ENCODE measurements at places on chromosomes 2 and 18. TPM values are rescaled to one million over a fixed set of nuclear protein-coding genes. Genes with fewer than 3 reads are reported as not detected.

DNA sequence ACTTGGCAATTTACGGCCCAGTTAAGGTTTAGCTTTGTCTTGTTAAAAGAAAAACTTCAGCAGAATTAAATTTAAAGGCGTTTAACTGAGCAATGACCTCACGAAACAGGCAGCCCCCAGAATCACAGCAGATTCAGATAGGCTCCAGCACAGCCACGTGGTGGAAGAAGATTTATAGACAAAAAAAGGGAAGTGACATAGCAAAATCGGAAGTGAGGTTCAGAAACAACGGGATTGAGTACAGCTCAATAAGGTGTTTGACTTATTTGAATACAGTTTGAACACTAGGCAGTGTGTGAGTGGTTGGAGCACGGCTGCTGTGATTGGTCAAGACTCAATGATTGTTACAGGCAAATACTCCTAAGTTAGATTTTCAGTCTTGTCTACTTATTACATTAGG lies 79.8 kb downstream of the MOGAT1 start:
- no peak for DNase-seq

- DNase-seq: peak; percentile 12
Observed at GRCh38 chr2:1528273-1529064, 115.2 kb downstream of the TPO start.

DNA sequence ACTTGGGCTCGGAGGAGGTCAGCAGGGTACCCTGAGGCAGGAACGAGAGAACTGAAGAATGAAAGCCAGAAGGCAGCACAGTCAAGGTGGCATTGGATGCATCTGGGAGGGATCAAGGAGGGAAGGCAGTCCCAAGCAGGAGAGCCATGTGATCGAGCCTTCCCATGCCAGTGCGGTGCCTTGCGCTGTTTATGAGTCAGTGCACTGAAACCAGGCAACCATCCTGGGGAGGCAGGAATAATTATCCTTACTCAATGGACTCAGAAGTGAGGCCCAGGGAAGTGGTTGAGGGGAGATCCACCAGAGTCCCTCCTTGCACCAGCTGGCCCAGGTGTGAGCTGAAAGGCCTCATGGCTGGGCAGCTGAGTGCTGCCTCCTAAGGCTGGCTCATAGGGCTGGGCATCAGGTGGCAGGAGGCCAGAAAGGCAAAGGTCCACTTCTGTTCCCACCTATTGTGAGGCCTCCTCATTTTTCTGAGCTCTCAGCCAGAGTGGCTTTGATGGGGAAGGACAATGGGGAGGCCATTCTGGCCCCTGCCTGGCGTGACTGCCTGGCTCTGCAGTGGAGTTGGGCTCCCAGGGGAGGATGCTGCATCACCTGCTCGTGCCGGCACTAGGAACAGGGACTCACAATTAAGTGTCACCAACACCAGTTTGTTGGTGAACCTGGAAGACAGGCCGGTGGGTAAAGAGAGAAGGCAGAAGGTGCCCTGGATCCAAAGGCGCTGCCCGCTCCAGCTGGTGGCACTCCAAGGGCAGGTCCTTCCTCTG lies 82.3 kb downstream of the TFCP2L1 start:
- DNase-seq: no peak

- no peak for DNase-seq
Observed at GRCh38 chr2:233999182-233999581, 51.3 kb upstream of the SPP2 start.

- DNase-seq: no peak
Observed at GRCh38 chr2:144014103-144014502, 505.8 kb downstream of the ZEB2 start.

DNA sequence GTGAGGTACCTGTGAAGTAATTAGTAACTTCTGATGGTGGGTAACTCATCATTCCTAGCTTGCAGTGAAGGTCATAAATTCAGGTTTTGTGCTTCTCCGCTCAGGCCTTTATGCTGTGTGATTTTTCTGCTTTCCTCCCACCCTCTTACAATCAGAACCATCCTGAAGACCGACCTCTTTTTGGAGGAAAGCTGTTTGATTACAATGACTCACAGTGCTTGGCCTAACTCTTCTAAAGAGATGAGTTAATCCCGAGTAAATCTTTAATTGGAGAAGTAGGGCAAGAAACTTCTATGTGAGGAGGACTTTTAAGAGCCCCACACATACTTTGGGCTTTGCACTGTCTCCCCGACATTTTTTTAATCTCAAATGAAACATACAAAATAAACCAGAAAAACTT lies 53.1 kb downstream of the TTC27 start:
- DNase-seq: no peak

Gene PLCD4
- total RNA-seq: 6.9 TPM

Gene IL1RN
- 0.41 TPM for total RNA-seq

Gene DNAH6
- 0.02 TPM for total RNA-seq

Gene ARHGAP15
- not detected for total RNA-seq

Measured in A172 (cell line).